ENCODE measurements at places on chromosomes 11 and 22.

- no peak for DNase-seq
Observed at GRCh38 chr11:95242845-95243605, 12.0 kb upstream of the SESN3 start.

- DNase-seq = no peak
Observed at GRCh38 chr11:68014157-68014946, 4.2 kb downstream of the ALDH3B1 start.

GRCh38 chr22:35065796-35066218 lies at the start of gene ISX:
ISX (plus strand) TSS chr22:35066158; CDS start chr22:35067088, 930 bp downstream.
- no peak for DNase-seq

DNA sequence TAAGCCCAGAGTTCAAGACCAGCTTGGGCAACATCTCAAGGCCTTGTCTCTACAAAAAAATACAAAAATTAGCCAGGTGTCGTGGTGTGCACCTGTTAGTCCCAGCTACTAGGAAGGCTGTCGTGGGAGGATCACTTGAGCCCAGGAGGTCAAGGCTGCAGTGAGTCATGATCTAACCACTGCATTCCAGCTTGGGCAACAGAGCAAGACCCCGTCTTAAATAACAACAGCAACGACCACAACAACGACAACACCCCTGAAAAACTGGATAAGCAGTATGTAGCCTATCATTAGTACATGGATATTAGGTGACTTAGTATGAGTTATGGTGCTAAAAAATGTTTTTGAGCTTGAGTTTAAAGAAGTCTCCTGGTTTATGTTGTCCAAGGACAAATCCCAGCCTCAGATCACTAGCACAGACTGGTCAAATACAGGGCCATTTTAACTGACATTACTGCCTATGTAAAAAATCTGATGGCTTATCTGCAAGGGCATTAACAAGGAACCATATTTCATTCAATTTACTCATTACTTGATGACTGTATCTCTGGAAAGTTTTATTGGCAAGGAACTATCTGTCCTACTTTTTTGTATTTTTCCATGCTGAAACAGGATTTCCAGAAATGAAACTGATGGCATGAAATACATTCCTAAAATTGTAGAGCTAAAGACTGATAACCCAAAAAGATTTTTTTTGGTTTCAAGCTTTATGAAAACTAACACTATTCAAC lies 23.4 kb downstream of the C2CD3 start:
- no peak for DNase-seq

- no peak for DNase-seq
Observed at GRCh38 chr11:119438599-119438998, 15.6 kb upstream of the THY1 start.

Measured in activated CD4-positive, alpha-beta T cell treated with anti-CD3 and anti-CD28 coated beads, Interleukin-2, Interleukin-6, amounts not matched to agents 100 ng/mL and 50 ng/mL, durations not matched to agents 16 hours and 8 hours (primary cell).